Cortex of kidney (tissue), 1 donor: ENCODE measurements at places on chromosomes 1 and 21.

GRCh38 chr21:41656946-41657525 lies 109.8 kb downstream of the RIPK4 start:
- no peak for DNase-seq

- DNase-seq = no peak
Measured at GRCh38 chr1:212794561-212795014, 2.9 kb downstream of the TATDN3 start.

DNA sequence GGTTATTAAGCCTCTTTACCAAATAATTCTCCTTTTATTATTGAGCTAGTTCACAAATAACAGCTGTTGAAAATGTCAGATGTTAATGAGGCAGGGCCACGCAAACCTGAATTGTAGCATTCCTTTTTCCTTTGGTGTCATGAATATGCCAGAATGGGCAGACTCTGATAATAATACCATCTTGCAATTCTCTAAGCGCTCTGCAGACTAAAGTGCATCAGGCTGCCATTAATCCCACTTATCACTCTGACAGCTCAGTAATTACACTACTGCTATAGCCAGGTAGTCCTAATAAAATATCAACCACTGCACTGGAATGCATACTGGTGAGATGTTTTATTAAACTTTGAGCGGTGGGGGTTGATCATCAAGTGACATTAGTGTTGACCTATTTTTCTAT lies 177.7 kb downstream of the DPYD start:
- DNase-seq = no peak

- no peak for DNase-seq
Measured at GRCh38 chr1:18320051-18320450, 160.7 kb upstream of the KLHDC7A start.

- DNase-seq = no peak
Measured at GRCh38 chr1:14112613-14113012, 412.6 kb downstream of the PRDM2 start.

- DNase-seq = no peak
Measured at GRCh38 chr1:119453021-119453420, 38.1 kb downstream of the HSD3B2 start.
